Dorsolateral prefrontal cortex (tissue), 122 donors: ENCODE measurements at places on chromosomes 7 and 10.

DNA sequence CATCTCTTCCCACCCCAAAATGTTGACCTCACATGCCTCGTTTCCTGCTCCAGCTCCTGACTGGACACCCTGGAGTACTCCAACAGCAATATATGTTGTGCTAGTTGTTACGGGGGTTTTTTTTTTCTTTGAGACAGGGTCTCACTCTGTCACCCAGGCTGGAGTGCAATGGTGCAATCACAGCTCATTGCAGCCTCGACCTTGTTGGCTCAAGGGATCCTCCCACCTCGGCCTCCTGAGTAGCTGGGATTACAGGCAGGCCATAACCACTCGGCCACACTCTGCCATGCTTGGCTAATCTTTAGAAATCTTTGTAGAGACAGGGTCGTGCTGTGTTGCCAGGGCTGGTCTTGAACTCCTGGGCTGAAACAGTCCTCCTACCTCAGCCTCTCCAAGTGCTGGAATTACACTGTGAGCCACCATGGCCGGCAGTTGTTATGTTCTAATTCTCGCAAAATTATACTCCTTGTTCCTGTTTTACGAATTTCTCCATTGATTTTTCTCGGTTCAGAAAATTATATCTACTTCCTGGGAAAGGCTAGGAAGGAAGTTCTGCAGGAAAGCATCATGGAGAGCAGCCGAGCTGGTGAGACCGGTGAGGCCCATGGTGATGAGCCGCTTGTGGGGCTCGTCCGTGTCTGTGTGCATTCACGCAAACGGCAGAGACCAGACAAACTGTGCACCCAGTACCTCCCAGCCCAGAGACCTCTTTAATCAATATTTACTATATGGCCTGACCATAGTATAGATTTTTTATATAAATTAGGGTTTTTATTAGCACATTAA lies 52.4 kb upstream of the DNAJB6 start:
- no peak for DNase-seq

DNA sequence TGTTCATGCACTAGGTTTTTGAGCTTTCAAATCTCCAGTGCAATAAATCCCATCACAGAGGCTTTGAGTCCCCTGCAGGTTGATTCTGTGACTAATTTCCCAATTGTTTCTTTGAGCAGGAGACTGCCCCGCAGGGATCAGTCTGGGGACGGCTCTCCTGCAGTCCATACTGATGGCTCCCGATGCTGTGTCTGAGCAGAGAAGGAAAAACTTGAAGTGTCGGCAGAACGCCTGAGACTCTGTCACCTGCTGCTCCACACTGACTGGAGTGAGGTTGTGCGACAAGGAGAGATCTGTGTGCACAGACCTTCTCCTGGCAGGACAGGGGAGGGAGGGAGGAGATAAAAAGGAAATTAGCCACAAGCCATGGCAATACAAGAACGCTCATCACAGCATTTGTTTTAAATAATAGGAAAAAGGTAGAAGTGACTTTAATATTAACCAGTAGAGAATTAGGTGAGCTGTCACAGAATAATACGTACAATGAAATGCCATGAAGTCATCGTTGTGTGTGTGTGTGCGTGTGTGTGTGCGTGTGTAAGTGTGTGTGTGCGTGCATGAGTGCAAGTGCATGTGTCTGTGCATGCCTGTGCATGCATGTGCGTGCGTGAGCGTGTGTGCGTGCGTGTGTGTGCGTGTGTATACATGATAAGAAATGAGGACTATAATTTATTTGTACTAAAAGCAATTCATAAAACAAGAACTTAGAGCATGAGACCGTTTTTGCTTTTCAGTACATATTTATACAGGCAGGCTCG lies 38.2 kb downstream of the HTR5A start:
- DNase-seq = no peak

GRCh38 chr10:93357680-93358079 lies 124.5 kb downstream of the MYOF start:
- DNase-seq = no peak

DNA sequence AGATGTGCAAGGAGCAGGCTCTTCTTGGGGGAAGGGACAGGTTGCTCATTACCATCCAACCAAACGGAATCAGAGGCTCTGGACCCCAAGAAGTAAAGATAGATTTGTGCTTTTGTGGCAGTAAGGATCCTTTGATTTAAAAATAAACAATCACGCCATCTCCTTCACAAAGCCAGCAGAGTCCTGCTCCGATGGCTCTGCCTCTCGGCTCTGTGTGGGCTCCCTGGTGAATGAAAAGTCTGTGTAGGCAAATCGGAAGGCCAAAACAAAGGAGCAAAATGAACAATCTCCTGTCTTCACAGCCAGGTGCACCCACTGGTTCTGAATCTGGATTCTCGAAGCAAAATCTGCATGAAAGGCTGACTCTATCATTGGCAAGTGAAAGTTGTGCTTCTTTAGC lies 3.8 kb downstream of the PTPRN2 start:
- DNase-seq = no peak

- DNase-seq = no peak
Observed at GRCh38 chr10:109411917-109412316, 511.4 kb downstream of the XPNPEP1 start.

DNA sequence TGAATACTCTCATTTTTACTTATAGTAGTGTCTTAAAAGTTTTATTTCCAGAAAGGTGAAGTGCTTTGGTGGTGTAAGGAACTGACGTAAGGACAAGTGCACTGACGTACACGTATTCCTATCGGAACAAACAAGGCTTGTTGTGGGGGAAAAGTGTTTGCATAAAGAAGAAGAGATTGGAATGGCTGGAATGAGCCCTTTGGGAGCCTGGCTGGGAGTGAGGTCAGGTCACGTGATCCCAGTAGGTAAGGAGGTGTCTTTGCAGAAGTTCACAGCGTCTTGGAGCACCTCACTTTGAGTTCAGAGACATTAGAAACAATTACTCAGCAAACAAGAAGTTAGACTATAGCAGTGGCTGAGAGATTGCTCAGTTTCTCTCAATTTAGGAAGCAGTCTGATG lies 104.2 kb downstream of the CCDC3 start:
- no peak for DNase-seq

GRCh38 chr10:74542077-74542476 lies 284.3 kb upstream of the KAT6B start:
- no peak for DNase-seq

DNA sequence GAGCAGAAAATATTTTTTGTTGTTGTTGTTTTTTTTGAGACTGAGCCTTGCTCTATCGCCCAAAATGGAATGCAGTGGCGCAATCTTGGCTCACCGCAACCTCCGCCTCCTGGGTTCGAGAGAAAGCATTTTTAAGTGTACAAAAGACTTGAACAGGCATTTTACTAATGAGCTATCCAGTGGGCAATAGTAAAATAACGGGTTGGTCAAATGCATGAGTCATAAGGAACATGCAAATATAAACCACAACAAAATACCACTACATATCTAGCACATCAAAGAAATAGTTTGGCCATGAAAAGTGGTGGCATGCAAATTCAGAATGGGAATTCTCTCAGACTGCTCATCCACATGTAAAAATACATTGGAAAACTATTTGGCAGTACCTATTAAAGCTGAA lies 71.7 kb upstream of the TMEM106B start:
- no peak for DNase-seq

- DNase-seq = peak; percentile 41
Observed at GRCh38 chr10:75294866-75295701, 59.3 kb upstream of the COMTD1 start.

- DNase-seq = no peak
Observed at GRCh38 chr10:13448216-13448615, 80.6 kb downstream of the BEND7 start.

- DNase-seq = no peak
Observed at GRCh38 chr10:91495402-91495801, 85.3 kb downstream of the HECTD2 start.

DNA sequence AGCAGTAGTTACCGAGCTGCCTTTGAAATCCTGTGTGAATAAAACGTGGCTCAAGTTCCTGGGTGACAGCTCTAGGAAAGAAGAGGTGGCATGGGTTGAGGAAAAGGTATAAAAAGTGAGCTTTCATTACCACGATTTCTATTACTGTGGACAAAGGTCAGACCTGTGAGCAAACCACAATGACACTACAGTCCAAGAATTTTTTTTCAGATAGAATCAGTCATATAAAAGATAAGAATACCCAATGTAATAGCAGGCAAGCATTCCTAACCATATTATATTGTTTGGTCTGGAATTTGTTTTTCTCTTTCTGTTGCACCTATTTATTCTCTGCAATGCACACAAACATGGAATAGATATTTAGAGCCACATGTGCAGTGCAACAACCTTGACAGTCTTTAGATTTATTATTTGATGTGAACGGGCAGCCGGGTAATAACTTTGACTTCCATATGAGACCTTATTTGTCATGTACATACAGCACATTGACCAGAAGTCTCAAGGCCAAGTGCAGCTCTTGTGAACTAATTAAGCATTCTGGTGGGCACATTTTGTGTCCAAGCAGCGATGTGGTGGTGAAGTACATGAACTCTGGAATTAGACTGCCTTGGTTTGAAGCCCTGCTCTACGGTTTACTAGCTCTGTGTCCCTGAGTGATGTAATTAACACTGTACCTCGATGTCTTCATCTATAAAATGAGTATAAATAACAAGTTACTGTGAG lies 156.8 kb downstream of the NRCAM start:
- DNase-seq = no peak

DNA sequence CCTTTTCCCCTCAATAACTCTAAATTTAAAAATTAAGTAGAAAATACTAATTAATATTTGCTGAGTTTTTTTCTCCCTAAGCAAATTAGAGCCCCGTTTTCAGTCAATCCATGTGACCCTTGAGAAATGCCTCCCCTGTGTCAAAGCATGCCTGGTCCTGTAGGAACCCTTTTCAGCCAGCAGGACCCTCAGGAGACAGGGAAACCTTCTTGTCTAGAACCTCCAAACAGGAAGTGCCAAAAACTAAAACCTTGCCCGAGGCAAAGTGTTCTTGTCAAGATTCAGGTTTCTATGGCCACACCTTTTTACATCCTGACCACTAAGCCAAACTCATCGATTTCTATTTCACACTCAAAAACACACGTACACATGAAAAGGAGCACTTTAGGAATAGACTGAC lies 60.1 kb upstream of the NFE2L3 start:
- no peak for DNase-seq

DNA sequence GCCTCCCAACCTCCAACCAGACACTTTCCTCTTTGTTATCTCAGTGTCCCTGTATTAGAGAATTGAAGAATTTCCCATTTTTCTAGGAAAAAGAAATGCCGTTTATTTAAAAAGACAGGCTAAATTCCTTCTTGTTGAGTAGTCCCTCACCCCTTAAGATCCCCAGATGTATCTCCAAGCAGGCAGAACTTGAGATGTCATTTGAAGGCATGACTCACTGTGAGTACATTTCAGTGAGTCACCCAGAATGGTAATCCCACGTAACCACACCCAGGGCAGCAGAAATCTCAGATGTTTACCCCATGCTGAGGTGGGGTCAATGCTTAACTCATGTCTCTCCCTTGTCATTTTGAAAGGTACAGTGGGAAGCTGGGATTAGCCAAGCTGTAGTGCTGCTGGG lies 4.4 kb downstream of the ZNF655 start:
- no peak for DNase-seq

DNA sequence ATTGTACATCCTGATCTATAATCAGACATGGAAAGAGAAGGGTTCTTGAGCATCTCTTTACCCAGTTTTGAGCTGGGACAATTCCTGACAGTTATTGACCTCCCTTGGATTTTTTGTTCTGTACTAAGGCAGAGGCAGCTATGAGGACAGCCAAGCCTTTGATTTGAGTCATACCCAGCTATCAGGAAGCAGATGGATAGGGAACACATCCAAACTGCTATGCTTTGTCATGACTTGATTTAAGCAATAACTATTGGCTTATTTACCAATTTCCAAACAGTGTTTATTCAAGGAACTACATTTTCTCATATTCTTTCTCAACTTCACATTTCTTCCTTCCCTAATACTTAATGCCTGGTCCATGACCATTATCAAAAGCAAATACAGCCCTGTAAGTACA lies 396.4 kb upstream of the STEAP1 start:
- DNase-seq = no peak

DNA sequence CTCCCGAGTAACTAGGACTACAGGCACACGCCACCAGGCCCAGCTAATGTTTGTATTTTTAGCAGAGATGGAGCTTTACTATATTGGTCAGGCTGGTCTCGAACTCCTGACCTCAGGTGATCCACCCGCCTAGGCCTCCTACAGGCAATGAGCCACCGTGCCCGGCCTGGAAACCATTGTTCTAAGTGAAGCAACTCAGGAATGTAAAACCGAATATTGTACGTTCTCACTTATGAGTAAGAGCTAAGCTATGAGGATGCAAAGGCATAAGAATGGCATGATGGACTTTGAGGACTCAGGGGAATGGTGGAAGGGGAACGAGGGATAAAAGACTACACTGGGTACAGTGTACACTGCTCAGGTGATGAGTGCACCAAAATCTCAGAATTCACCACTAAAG lies 235.1 kb upstream of the AUTS2 start:
- no peak for DNase-seq

GRCh38 chr10:7320072-7320471 lies 90.8 kb downstream of the SFMBT2 start:
- DNase-seq = no peak

DNA sequence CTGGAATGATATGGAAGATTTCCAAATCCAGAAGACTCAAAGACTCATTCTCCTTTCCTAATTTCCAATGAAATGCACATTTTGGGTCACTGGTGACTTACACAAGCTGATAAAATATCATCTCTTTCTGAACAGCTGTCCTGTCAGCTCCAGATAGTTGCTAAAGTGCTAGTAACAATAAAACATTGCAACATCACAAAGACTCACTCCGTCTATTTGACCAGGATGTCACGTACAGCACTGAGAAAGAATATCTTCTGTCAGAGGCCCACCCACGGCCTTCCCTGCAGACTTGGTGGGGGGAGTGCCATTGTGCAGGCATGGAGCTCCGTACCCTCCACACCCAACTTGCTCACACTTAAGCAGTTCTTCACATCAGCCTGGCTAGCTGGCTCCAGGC lies 78.9 kb upstream of the EGR2 start:
- DNase-seq = no peak

- no peak for DNase-seq
Observed at GRCh38 chr10:30041196-30042105, 17.9 kb downstream of the JCAD start.

- DNase-seq = no peak
Observed at GRCh38 chr10:122060250-122060649, 71.3 kb downstream of the TACC2 start.

- no peak for DNase-seq
Observed at GRCh38 chr7:117008886-117009531, 55.7 kb downstream of the ST7 start.

DNA sequence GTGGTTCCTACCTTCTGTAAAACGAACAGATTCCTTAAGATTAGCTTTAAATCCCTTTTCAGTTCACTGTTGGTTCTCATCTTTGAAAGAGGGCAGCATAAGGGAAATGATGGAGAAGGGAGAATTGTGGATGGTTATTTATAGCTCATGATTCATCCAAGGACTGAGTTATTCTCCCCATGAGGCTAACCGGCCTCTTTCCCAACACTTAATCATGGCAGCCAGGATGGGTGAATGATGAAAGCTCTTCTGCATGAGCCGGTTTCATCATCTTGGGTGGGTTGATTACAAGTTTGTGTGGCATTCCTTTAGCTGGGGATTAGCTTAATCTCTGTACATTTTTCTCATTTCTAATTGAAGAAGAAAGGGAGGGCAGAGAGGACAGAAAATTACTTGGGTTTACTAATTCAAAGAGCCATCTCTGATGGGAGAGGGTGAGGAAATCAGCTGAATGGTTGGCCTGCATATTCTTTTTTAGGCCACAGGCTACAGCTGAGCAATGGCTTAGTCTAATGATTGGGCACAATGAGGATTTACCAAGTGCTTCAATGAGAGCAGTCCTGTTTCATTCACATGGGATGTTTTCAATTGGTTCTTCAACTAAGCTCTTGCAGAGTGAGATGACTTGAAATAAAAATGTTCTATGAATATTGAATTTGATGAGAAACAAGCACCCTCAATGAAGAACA lies 250.0 kb downstream of the BMPER start:
- no peak for DNase-seq
